Osteocyte (in vitro differentiated cells): ENCODE measurements at places on chromosomes 12 and 14.
A peak's percentile ranks its signal among the peaks of the same experiment; 100 is the strongest.

DNA sequence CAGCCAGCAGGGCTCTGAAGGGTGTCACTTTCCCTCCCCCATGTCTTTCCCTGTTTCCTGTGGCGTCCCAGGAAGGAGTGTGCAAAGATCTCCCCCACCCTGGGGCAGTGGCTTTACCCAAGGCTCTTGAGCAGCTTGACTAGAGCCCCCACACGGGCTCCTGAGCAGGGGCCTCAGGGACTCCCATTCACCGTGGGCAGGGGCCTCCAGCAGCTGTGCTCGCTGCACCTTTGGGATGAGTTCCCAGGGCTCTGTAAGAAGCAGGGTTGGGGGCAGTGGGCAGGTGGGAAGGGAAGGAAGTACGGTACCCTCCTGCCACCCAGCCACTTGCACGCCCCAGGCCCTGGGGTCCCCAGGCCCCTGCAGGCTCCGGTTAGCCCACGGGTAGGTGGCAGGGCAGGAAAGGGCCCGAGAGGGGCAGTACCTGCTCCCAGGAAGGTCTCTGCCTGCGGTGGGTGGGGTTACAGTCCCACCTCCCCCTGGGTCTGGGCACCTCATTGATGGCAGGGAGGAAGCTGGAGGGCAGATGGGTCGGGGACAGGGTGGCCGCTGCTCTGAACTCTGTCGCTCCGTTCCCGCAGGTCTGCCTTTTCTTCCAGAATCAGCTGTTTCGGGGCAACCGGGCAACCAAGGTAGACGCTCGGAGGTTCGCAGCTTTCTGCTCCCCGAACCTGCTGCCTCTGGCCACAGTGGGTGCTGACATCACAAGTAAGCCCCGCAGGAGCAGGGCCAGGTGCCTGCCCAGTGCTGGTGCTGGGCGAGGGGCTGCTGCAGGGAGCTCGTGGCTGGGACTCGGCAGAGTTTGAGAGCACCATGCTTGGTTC, 13.0 kb downstream of the ASPG start:
- DNase-seq: no peak

GRCh38 chr12:9066755-9067423, 48.8 kb downstream of the A2M start:
- DNase-seq: no peak

GRCh38 chr12:55067701-55068100, 47.9 kb downstream of the NEUROD4 start:
- no peak for DNase-seq

- DNase-seq: no peak
These were observed 10.3 kb downstream of the MED21 start for GRCh38 chr12:27032679-27033078.

- DNase-seq: no peak
These were observed 155.4 kb downstream of the AACS start for GRCh38 chr12:125220404-125221273.

DNA sequence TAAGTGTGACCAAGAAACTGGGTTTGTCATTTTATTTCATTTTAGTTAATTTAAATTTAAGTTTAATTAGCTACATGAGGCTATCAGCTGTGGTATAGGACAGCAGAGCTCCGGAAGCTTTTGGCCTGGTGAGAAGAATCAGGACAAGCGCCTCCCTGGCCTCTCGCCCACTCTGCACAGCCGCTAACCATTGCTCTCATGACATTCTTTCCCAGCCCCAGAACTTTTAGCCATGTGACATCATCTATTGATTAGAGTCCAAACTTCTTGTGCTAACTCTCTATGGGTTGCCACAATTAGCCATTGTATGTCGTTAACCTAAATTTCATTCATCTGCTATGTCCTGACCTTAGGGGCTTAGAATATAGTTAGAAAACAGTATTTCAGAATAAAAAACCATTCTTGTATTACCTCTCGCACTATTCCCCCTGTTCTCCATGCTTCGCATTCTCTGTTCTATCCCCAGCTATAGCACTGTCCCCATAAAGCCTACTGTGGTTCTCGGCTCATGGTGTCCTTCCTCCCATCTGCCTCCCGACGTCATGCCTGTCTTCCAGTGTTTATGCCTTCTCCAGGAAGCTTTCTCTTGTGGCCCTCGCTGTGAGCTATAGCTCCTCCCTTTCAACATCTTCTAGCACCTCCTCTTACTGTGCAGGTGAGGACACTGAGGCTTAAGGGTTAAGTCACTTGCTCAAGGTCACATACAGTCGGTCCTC, 23.5 kb downstream of the SSH1 start:
- no peak for DNase-seq

DNA sequence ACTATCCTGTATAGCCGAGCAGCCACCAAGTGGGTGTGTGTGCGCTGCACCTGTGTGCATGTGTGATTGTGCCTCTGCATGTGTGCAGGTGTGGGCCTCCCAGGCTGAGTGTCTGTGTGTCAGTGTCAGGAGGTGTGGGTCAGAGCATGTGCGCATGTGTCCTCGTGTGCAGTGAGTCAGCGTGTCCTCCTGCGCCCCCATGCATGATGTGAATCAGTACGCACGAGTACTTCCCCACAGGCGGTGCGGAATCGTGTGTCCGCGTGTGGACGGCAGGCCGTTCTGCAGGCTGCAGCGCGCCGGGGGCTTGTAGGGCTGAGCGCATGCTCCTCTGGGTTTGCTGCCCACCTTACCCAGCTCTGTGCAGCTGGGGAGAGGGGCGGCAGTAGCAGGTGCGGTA, 34.2 kb downstream of the DTX1 start:
- no peak for DNase-seq

GRCh38 chr14:102218688-102219087, 79.0 kb downstream of the WDR20 start:
- DNase-seq: no peak

GRCh38 chr12:64099397-64099796, 122.7 kb downstream of the KICS2 start:
- no peak for DNase-seq

DNA sequence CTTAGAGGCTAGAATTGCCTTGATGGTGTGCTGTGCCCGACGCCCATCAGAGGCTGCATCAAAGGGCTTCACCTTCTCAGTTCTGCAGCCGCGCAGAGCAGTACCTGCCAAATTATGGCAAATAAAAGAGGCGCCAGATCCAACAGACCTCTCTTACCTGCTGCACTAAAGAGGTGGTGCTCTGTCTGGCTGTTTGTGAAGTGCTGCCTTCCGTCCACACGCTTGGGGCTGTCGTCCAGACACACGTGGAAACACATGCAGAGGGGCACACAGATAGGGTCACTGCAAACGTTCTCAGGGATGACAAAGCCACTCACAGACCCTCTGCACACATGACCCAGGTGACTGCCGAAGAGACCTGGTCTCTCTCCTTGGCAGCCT, 617.5 kb downstream of the VRK1 start:
- DNase-seq: no peak

GRCh38 chr14:55744321-55744720, 164.3 kb downstream of the KTN1 start:
- DNase-seq: no peak

GRCh38 chr12:116314477-116314876, 37.0 kb upstream of the MED13L start:
- DNase-seq: no peak

- peak; percentile 85 for DNase-seq
These were observed 581 bp downstream of the PAPOLA start for GRCh38 chr14:96502621-96503305.

GRCh38 chr12:24270965-24271364, 321.5 kb upstream of the SOX5 start:
- no peak for DNase-seq

- no peak for DNase-seq
These were observed 124.6 kb upstream of the HIF1A start for GRCh38 chr14:61570549-61571290.

DNA sequence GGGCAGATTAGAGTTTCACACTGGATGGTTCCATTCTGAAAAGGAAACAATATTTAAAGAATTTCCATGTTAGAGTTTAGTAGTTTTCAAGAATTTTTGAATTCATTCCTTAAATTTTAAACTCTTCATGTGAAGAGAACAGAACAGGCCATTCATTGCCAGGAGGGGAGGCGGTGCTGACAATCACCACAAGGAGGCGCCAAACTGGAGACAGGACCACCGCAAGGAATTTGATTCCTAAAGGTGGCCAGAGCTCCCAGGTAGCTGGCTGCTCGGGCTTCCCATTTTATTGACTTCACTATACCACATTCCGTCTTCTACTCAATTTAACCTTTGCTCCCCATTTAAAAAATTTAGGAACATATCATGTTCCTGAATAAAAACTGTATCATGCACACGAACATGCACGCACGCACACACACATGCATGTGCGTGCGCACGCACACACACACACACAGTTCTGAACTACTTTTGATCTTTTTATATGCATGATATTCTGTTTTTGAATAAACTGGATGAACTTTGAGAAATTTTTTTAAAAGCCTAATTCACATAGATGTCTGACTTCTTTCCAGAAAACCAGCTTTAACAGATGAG, 101.2 kb downstream of the NELL2 start:
- no peak for DNase-seq

GRCh38 chr14:61280092-61280525, 1.0 kb downstream of the TMEM30B start:
- no peak for DNase-seq

GRCh38 chr14:70856851-70857495, 47.7 kb upstream of the MAP3K9 start:
- no peak for DNase-seq

- DNase-seq: no peak
These were observed 61.9 kb downstream of the CCDC92 start for GRCh38 chr12:123910761-123911193.

DNA sequence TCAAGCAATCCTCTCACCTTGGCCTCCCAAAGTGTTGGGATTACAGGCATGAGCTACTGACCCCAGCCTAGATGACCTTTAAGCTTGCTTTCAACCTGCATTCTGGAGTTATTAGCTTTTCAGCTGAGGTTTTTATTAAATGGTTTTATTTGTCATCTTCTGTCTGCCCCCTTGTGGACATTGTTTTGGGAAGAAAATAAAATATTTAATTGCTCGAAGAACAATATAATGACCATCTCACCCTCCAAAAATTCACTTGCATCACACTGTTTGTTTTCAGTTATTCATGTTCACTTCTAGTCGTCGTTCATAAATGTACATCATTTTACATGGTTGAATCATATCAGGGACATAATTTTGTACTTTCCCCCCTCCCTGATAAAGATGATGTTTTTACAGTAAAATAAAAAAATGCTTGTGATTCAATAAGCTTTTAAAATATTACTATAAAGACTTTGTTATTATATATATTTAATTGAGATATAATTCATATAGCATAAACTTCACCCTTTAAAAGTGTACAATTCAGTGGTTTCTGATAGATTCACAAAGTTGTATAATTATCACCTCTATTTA, 10.1 kb upstream of the SPATS2 start:
- DNase-seq: no peak

DNA sequence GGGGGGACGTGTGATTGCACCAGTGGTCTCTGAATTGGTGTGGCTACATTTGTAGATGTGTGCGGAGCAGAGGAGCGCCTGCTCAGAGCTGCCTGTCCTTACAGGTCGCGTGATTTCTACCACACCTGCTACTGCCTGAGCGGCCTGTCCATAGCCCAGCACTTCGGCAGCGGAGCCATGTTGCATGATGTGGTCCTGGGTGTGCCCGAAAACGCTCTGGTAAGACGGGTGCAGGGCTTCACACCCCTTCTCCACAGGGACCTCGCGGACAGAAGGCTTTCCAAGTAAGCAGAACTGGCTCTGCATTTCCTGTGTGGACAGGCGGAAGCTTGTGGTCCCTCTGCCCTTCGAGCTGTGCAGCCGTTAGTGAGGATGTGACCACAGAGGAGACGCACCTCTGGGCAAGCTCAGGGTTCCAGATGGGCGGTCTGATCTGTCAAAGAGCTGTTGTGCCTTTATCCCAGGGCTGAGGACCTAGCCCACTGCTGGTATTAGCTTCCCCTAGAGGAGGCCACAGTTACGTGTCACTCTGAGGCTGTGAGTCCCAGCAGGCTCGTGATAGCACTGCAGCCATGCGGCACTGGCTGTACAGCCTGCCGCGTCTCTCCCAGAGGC, 47.7 kb downstream of the MAX start:
- no peak for DNase-seq

- DNase-seq: no peak
These were observed 98.1 kb downstream of the NUBPL start for GRCh38 chr14:31659278-31659677.

- DNase-seq: no peak
These were observed 425.7 kb downstream of the ATP23 start for GRCh38 chr12:58367041-58367440.

- DNase-seq: no peak
These were observed 180.8 kb downstream of the CRADD start for GRCh38 chr12:93857991-93858447.

GRCh38 chr12:21775133-21775820, 771 bp upstream of the KCNJ8 start:
- no peak for DNase-seq

DNA sequence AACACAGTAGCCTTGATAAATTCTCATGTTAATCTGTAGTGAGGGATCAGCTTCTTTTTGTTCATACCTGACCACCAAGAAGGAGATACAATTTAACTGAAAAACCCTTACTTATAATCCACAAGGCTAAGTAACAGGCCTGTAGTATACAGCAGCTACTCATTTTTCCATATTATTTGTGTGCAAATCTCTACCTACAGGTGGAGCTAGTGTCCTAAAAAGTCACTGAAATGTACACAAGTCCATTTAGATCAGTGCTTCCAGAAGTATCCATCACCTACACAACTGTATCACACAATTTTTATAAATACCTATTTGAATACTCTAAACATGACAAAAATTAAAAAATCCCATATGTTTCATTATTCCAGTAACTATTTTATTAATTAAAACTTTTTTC, 173.2 kb downstream of the SLC35F4 start:
- DNase-seq: no peak

DNA sequence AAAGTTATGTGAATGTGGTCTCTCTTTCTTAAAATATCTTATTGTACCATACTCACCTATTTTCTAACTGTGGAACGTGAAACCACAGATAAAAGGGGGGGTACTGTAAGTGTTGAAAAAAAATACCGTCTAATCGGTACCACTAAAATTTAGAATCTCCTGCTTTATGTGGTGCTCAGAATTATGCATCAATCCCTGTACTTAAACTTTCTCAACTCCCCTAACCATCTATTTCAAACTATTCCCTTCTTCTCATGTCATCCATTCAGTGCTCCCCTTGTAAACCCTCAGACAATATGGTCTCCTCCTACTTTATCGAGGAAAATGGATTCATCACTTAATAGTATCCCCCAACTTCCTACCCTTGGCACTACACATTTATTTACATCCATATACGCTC, 23.7 kb downstream of the DEPDC4 start:
- no peak for DNase-seq

GRCh38 chr14:100663761-100664052, 63.0 kb upstream of the DLK1 start:
- no peak for DNase-seq
